NCI-H2081 (cell line): ENCODE measurements at places on chromosomes 3 and 15.
A peak's percentile ranks its signal among the peaks of the same experiment; 100 is the strongest.

DNA sequence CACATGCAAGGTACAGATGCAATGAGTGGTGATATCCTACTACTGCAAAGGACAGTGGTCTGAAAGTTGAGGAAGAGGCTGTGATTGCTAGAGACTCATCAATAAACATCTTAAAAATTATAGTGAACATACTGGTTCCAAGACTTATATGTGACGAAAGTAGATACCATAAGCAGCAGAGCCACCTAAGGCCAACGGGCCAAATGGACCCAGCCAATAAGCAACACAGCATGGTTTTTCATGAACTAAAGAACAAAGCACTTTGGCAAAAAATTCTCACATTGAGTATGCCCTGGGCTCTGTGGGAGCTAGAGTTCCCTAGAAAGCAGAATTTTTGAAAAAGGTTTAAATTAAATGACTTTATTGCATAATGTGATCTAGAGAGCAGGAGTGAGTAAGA, 272.1 kb downstream of the SI start:
- DNase-seq: peak; percentile 64

GRCh38 chr3:151550025-151550618, 89.3 kb upstream of the IGSF10 start:
- no peak for DNase-seq

DNA sequence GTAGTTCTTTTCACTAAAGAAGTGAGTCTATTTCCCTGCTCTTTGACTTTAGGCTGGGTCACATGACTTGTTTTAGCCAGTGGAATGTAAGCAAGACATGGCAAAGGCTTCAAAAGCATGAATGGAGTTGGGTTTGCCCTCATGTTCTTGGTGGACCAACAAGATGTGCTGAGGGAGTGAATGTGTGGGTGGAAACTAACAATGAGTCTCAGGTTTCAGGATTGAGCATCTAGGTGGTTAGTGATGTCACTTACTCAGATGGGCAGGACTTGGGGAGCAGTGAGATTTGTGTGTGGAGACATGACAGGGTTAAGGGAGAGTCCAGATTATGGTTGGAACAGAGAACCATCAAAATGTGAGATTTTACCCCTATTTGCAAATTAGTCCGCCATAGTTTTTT, 181.4 kb upstream of the UBE2E1 start:
- no peak for DNase-seq

GRCh38 chr15:98719137-98719740, 70.9 kb downstream of the IGF1R start:
- no peak for DNase-seq

DNA sequence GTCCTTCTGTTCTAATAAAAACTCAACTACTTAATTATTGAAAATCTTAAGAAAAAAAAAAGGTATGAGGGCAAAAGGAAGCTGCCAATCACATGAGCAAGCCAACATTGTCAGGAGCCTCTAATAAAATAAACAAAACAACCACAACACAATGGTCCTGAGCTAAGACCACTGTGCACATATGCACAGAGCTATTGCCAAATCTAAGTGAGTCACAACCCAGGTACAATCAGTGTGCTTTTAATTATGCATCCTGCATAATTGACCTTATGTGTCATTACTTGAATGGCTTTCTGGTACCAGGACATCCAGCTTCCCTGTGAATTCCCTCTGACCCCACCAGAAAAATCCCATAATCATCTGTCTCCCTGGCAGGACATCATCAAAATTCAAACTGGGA, 639.8 kb downstream of the MAGI1 start:
- no peak for DNase-seq

DNA sequence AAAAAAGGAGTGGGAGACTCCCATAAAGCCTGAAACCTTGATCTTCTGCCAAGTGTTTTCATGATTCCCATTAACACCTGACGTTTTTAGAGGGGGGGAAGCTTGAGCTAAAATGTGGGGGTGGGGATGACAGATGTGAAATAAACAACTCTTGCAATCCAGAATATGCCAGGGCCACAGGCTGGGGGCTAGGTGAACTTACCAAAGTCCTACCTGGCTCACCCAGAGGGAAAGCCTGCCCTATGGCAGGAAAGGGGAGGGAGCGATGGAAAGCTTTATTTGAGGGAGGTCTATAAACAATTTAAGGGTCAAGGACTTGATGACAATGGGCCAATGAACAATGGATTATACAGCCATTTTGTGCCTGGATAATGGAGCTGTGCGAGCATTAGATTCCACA, 108.3 kb downstream of the LRIG1 start:
- no peak for DNase-seq

DNA sequence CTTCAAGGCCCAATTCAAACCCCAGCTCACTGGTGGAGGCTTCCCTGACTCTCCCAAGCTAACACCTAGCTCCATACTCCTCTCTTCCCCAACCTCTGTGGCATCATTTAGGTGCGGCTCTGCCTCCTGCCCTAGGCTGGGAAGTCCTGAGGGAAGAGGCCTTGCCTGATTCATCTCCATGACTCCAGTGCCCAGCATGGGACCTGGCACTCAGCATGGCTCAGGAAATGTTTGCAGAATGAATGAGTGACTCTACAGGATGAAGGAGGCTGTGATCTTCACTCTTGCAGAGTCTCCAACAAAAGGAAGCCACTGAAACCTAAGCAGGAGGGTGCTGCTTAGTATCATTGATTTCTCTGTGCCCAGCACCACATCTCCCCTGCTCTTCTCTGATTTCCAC, 34.5 kb upstream of the INSYN1 start:
- no peak for DNase-seq
